ENCODE measurements at places on chromosomes 13 and 19.
A peak's percentile ranks its signal among the peaks of the same experiment; 100 is the strongest.

- no peak for DNase-seq
Observed at GRCh38 chr13:102657630-102658029, 37.2 kb downstream of the METTL21C start.

DNA sequence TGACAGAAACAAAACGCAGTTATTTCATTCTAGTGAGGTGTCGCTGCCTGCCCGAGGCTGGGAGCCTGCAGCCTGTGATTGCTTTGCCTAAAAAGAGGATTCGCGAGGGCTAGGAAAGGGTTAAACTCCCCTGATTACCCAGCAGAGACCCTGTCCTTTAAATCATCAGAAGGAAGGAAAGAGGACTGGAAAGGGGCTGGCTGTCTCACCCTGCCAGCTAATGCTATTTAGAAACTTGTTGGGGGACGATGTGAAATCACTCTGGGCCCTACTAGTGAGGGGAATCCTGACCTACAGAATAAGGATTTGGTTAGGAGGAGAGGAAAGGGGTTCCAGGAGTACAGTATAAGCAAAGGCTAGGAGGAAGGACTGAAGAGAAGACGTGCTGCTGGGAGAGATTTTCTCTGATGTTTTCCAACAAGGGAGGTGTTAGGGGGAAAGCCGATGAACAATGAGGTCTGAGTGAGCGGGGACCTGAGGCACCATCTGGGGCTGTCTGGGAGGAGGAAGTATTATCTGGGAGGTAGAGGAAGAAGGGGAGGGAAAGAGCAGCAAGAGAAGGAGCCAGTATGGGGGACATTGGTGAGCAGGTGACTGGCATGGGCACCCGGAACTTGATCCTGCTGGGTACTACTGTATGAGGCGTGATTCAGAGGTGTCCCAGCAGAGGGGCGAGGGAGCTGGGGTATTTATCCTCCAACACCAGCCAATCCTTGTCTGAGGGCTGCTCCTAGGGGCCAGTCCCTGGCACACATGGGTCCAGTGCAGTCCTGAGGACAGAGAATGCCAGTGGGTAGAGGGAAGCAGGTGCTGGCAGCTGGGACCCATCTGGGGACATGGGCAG, 55.7 kb upstream of the PTPRS start:
- no peak for DNase-seq

DNA sequence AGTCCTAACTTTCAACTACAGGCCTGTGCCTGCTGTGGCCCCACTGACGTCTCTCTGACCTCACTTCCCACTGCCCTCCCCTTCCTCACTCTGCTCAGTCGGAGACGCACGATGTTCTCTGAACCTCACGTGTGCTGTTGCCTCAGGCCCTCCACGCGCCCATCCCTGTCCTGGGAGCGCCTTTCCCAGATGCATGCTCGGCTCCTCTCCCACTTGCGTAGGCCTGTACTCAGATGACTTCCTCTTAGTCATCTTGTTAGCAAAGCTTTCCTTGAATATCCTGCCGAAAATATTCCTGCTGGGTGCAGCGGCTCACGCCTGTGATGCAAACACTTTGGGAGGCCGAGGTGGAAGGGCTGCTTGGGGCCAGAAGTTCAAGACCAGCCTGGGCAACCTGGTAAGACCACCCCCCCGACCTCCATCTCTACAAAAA, 9.3 kb upstream of the SYT5 start:
- DNase-seq: peak; percentile 92

DNA sequence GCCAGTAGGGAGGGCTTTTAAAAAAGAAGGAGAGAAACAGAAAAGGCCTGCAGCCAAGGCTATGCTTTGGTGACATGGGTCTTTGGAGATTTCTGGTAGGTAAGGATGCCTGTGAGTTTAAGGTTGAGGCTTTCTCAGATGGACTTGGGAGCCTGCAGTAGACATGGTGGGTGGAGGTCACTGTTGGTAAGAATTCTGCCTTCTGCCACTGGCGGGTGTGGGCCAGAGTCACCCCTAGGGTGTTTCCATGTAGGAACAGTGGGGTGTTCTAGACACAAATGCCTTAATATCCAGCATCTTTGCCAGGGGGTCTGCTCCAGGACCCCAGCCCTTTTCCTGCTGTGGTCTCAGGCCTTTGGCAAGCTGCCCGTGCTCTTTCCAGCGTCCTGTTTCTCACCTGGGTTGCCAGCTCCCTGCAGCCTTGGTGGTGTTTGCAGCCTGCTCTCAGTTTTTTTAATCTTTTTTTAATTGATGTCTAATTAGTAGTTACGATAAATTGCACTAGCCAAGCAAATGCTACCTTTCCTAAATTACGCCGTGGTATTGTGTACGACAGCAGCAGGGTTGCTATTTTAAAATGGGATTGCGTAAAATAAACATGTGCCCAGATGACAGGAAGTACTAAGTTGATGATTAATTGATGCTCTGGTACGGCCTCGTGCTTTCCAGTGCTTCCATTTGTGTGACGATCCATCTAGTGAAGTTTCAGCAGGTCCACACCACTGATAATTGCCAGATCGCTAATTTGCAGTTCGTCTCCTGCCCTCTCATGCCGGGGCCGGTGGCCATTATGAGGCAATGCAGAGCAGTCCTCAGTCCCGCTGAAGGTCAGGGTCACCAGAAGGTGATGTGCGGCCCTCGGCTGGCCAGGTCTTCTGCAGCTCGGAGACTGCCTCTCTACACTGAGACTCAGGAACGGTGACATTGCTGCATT, 35.3 kb upstream of the NPAS1 start:
- DNase-seq: peak; percentile 93

DNA sequence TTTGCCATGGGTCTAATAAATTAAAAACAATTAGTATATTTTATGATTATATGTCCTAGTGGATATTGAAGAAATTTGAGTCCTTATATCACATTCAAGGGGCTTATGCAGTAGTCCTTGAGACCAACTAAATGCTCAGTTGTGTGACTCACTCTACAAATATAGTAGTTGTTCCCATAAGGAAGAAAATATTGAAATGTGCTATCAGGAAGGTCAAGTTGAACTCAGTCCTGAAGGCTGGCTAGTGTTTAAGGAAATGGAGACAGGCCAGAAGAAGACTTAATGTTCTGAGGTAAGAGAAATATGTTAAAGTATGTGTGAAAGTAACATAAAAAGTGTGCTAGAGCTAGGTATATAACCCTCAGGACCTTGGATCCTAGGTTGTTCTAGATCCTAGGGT, 766.1 kb upstream of the GPC6 start:
- DNase-seq: no peak
